ENCODE measurements at places on chromosomes 2 and 18.
A peak's percentile ranks its signal among the peaks of the same experiment; 100 is the strongest.

DNA sequence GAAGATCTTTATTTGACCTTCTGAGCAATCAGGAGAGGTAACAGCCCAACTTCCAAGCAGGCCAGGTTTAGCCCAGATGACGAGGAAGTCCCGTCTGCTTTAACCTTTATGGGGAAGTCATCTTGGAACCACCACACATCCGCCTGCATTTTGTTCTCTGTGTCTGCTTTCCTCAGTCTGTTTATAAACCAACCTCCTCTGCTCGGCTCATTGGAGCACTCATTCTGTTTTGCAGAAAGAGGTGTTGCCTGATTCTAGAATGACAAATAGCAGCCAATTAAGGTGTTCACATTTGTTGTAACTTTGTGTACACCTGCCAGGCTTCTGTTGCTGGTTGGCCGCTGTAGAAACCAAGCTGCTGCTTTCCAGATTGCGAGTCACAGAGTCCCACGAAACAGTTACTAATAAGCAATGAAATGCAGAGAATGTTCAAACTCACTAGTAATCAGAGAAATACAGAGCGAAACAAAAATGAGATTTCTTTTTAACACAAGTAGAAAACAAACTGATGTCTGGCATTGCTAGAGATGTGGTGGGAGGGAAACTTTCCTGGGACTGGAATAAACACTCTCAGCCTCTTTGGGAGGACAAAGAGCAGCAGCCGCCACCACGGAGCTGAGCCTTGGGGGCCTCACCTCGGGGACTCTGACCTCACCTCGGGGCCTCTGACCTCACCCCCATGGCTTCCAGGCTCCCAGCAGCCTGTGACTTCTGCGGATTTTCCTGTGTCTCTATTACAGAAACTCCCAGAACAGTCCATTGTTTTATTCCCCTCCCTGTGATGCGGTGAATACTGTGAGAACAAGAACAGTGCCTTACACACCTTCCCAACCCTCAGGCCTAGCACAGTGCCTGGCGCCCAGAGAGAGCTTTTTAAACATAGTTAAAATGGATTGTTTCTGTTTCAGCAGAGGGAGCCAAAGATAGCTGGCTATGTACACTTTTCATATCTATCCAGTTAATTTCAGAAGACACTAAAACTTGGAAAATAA lies 64.0 kb downstream of the MBP start:
- peak; percentile 60 for DNase-seq

- DNase-seq, result no peak
Observed at GRCh38 chr18:12119358-12119757, 25.7 kb downstream of the ANKRD62 start.

DNA sequence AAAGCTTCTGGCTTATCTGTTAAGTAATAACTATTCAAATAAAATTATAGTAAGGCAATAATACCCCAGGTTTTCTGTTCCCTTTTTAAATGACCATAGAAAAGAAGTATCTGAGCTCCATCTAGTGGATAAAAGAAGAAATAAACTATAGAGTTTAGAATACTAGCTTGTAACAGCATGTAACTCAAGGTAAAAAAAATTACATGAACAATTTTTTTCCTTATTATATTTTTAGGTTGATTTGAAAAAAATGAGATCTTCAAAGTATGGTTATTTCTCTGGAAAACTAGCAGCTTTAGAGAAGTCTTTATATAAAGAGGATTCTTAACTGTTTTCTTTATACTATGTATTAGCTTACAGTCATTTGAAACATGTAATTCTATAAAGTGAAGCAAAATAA lies 58.1 kb downstream of the NCKAP1 start:
- peak; percentile 69 for DNase-seq

GRCh38 chr18:54852780-54853675 lies 24.8 kb downstream of the RAB27B start:
- DNase-seq, result no peak

DNA sequence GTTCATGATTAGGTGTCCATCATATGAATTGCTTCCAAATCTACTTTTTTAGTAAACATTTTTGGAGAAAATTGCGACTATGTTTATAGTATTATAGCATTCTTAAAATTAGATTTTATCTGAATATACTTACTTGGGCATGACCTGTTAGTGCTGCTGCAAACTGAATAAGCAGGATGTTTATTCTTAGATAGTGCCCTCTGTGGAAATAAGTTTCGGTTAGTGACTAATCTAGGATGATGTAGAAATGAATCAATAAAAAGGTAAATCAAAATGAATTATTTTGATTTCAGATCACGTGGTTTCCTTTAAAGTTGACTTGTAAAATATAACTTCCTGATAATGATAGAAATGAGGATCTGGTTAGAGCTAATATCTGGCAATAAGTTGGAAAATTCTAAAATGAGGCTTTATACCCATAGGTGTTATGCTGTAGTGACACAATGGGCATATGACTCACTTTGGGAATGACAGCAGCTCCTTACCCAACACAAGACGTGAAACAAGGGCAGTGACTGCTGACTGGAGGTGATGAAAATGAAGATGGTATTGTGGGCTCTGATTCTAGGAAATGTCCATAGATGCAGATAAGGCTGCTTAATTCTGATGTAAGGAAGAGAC lies 165.8 kb upstream of the TCF4 start:
- peak; percentile 81 for DNase-seq

DNA sequence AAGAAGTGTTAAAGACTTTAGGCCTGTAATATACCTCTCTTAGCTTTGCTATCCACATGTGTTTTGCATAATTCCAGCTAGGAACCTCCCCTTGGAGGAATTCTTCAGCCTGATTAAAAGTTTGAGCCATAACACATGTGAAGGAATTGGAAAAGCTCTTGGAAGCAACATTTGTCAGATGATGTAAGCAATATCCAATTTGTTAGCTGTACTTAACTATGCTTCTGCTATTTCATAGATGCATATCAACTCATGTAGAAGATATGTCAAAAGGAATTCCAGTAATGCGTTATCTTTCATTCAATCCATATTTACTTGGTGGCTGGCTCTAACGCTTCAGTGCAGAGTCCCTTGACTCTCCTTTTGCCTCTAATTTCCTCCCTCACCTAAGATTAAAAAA lies 46.2 kb downstream of the PKP4 start:
- peak; percentile 42 for DNase-seq

GRCh38 chr2:692767-693166 lies 15.6 kb upstream of the TMEM18 start:
- no peak for DNase-seq
